Osteocyte (in vitro differentiated cells): ENCODE measurements at places on chromosomes 11 and 22.

- H3K27ac ChIP-seq: no peak overlapping the region
- H3K36me3 ChIP-seq: no peaks in the 10 kb centered on the region
- no peaks in the 10 kb centered on the region for H3K27me3 ChIP-seq
- DNase-seq: no peak
These were observed 73.0 kb downstream of the PAK1 start for GRCh38 chr11:77400775-77401449.

GRCh38 chr11:69010361-69010891 lies 2.6 kb downstream of the MRGPRF start:
- no peaks in the 10 kb centered on the region for H3K27me3 ChIP-seq
- H3K27ac ChIP-seq: peak overlapping the region; percentile 97
- DNase-seq: no peak
- peaks cover 2% of the 10 kb centered on the region for H3K36me3 ChIP-seq
- H3K4me3 ChIP-seq: no peak overlapping the region
- H3K4me1 ChIP-seq: peaks cover 70% of the 10 kb centered on the region

DNA sequence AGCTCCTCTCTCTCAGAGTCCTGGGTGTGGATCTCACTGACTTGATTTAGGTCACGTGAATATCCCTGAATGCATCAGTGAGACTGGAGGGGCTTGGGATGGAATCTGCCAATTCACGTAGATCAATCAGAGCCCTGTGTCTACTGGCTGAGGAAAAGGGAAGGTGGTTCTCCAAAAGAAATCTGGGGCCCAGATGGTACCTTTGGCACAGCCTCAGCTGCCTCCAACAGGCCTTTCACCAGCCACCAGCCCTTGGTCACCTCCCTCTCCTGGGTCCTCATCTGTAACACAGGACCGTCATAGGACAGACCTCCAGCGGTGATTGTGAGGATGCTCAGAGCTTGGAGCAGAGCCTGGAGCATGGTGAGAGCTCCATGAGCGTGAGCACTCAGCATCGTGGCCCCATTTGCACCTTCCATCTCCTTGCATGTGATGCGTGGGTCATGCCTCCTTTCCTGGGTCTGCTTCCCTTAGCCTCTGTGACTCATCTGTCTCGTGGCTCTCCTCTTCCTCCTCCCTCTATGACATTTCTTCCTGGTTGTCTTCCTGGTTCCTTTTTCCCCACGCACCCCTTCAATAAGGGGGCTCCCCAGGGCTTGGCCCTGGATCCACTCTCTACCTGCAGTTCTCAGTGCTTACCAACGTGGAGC lies 7.5 kb upstream of the MIEF1 start:
- DNase-seq: no peak
- H3K36me3 ChIP-seq: no peaks in the 10 kb centered on the region
- H3K4me3 ChIP-seq: no peak overlapping the region
- no peak overlapping the region for H3K27ac ChIP-seq
- H3K27me3 ChIP-seq: no peaks in the 10 kb centered on the region

DNA sequence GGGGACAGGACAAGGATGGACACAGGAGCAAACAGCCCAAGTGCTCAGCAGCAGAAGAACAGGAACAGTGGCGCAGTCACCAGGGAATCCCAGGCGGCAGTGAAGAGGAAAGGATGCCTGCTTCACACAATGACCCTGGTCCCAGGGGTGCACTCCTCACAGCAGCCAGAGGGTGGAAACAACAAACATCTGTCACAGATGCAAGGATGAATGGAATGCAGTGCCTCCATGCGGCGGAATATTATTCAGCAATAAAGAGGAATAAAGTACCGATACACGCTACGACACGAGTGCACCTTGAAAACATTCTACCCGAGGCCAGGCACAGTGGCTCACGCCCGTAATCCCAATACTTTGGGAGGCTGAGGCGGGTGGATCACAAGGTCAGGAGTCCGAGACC lies 12.7 kb downstream of the CSNK1E start:
- DNase-seq: no peak
- H3K27ac ChIP-seq: peak overlapping the region; percentile 71
- no peaks in the 10 kb centered on the region for H3K27me3 ChIP-seq
- H3K4me1 ChIP-seq: peaks cover 37% of the 10 kb centered on the region
- H3K4me3 ChIP-seq: no peak overlapping the region

DNA sequence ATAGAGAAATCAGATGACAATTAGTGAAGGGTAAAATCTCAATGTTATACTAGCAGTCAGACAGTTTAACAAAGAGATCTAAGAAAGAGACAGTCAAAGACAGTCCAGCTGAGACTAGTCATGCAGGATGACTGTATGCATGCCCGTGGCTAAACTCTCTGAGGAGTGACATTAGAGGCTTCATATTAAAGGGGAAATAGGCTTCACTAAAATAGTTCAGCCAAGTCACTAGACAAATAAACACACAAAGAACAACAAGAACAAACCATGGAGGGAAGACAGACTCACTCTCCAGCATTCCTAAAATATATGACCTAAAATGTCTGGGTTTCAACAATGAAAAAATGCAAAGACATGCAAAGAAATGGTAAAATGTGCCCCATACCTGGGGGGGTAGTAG lies 18.6 kb upstream of the APLNR start:
- H3K36me3 ChIP-seq: no peaks in the 10 kb centered on the region
- no peak for DNase-seq
- peak overlapping the region; percentile 20 for H3K27ac ChIP-seq
- peaks cover 19% of the 10 kb centered on the region for H3K4me1 ChIP-seq
- no peak overlapping the region for H3K4me3 ChIP-seq

DNA sequence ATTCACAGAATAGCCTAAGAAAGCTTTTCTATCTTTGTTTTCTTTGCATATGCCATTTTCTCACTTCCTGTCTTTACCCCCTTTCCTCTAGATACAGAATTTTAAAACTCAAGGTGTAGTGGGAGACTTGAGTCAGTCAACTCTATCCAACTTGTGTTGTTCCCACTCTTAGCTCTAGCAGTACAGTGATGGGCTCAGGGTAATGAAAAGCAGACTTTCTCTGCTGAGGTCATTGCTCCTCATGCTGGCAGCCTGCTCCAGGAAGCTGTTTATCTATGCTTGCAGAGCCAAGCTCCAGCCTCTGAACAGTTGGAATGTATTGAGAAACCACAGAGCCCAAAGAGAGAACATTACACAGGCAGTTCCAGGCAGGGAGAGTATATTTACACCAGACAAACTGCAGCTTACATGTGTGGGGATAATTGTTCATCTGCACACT lies 68.1 kb downstream of the CSTPP1 start:
- H3K27ac ChIP-seq: peak overlapping the region; percentile 86
- DNase-seq: peak; percentile 86
- no peaks in the 10 kb centered on the region for H3K27me3 ChIP-seq
- H3K4me1 ChIP-seq: peaks cover 48% of the 10 kb centered on the region
- peaks cover 10% of the 10 kb centered on the region for H3K36me3 ChIP-seq
- no peak overlapping the region for H3K4me3 ChIP-seq

DNA sequence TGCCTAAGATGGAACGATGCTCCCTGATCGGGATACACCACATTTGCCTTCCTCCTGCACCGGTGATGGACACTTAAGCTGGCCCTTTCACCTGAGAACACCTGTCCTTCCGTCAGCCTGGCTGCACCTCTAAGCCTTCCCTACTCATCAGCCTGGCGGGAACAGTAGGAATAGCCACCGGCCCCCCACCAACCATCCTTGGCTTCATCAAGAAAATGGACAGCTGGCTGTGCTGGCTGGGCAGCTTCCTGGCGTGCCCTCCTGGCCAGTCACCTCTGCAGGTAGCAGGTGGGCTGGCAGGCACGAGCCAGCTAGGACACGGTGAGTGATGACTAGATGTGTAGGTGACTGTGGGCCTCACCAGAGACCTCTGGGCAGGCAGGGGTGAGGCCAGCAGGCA lies 142.8 kb downstream of the CTTN start:
- H3K36me3 ChIP-seq: no peaks in the 10 kb centered on the region
- no peak overlapping the region for H3K27ac ChIP-seq
- H3K4me1 ChIP-seq: no peaks in the 10 kb centered on the region
- H3K4me3 ChIP-seq: no peak overlapping the region

DNA sequence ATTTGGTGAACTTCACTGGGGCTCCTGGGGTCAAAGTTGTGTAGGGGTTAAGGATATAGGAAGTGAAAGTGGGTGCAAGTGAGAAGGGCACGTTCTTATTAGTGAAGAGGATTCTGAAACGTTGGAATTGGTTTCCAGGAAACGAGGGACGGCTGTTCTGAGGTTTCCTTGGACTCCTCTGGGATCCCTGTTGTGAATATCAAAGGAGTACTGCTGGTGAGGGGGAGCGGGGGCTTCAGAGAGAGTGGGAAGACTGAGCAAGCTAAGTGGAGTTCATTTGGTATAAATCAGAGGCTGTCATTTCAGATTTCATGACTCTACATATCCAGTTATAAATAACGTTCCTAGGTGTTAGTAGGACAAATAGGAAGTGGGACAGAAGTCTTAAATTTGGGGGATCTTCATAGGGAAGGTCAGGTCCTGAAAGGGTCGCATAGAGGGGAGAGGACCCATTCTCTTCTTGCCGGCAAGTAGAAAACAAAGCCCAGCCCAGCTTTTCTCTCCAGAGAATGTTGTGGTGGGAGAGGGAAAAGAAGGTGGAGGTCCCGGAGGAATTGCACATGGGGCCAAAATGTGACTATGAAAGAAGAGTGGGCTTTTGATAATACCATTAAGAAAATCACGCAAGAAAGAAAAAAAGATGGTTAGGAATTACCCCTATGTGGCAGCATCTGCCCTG lies 1.1 kb upstream of the NELL1 start:
- peak overlapping the region; percentile 2 for H3K4me3 ChIP-seq
- no peak for DNase-seq
- peaks cover 59% of the 10 kb centered on the region for H3K27me3 ChIP-seq
- no peak overlapping the region for H3K27ac ChIP-seq

DNA sequence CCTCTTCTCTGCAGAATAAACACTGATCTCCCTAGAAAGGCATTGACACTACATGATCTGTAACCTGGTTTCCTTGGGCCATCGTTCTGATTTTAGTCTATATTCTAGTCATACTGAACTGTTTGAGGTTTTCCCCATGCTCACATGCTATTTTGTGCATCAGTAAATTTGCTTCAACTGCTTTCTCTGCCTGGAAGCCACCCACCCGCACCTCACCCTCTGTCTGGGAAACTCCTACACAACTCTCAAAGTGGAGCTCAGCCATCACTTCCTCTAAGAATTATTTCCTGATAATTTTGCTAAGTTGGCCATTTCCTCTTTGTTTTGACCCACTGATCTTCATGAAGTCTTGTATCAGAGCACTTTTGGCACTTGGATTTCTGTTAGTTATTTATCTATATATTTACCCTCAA lies 36.1 kb downstream of the MMP20 start:
- no peak overlapping the region for H3K4me3 ChIP-seq
- no peaks in the 10 kb centered on the region for H3K4me1 ChIP-seq
- no peak for DNase-seq

DNA sequence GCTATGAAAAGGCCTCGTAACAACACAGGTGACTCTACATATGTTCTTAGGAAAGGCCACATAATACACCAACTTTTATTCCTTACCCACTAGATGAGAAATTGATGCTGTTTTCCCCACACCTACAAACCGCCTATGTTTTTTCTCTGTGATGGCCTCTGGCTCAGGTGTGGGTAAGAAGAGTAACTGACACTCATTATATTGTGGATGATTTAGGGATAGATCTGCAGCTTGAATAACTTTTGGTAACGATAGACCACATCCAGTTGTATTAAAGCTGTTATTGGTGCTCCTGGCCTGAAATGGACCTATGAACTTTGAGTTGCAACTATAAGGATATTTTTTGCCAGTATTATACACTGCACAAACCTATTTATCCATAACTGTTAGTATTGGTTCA lies 3.6 kb downstream of the LDHA start:
- H3K27ac ChIP-seq: peak overlapping the region; percentile 7
- H3K4me1 ChIP-seq: peaks cover 43% of the 10 kb centered on the region
- H3K4me3 ChIP-seq: peak overlapping the region; percentile 10
- no peaks in the 10 kb centered on the region for H3K27me3 ChIP-seq
- DNase-seq: no peak
- H3K36me3 ChIP-seq: peaks cover 29% of the 10 kb centered on the region

GRCh38 chr11:117748771-117749540 lies 48.1 kb downstream of the DSCAML1 start:
- no peaks in the 10 kb centered on the region for H3K4me1 ChIP-seq
- H3K27me3 ChIP-seq: peaks cover 7% of the 10 kb centered on the region
- no peak overlapping the region for H3K4me3 ChIP-seq

- H3K4me1 ChIP-seq: no peaks in the 10 kb centered on the region
- no peak for DNase-seq
- no peak overlapping the region for H3K4me3 ChIP-seq
- peaks cover 13% of the 10 kb centered on the region for H3K36me3 ChIP-seq
- H3K27ac ChIP-seq: no peak overlapping the region
These were observed 9.4 kb downstream of the PIK3IP1 start for GRCh38 chr22:31282748-31283468.

DNA sequence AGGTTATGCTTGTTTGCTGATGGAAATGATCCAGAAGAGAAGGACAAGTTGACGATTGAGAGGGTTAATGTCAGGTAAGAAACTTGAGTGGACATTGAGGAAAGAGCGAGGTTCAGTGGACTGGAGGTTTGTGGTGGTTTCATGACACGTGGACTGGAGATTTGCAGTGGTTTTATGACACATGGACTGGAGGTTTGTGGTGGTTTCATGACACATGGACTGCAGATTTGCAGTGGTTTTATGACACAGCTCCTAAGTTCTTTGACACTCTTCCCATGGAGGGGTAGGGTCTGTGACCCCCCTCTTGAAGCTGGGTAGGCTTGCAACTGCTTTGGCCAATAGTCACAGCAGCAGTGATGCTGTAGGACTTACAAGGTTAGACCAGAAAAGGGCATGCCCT lies 5.4 kb upstream of the MAPK8IP2 start:
- H3K27me3 ChIP-seq: peaks cover 4% of the 10 kb centered on the region
- no peaks in the 10 kb centered on the region for H3K36me3 ChIP-seq
- no peak overlapping the region for H3K27ac ChIP-seq
- no peak for DNase-seq

DNA sequence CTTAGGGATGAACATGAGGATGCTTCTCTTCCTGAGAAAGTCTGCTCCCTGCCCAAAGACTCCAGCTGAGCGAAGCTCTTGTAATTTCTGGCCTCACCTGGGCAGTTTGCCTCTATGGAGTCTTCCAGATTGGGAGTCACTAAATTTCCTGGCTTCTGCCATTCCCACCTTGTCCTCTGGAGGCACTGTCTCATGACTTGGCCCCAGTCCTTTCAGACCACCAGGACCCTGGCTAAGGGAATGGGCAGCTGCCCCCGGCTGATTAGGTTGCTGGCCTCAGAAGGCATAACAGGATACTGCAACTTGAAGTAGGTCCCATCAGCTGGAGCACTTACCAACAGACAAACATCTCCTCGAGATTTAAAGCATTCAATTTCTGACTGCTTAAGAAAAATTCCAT lies 128.1 kb upstream of the SPON1 start:
- no peak for DNase-seq
- peaks cover 7% of the 10 kb centered on the region for H3K27me3 ChIP-seq
- H3K4me3 ChIP-seq: no peak overlapping the region

- H3K4me3 ChIP-seq: no peak overlapping the region
- H3K36me3 ChIP-seq: peaks cover 3% of the 10 kb centered on the region
- no peak overlapping the region for H3K27ac ChIP-seq
- H3K4me1 ChIP-seq: peaks cover 23% of the 10 kb centered on the region
These were observed 32.3 kb downstream of the LINC01488 start for GRCh38 chr11:69513663-69514224.
